CD4-positive, alpha-beta T cell (primary cell): ENCODE measurements at places on chromosomes 7 and 10.
A peak's percentile ranks its signal among the peaks of the same experiment; 100 is the strongest.

DNA sequence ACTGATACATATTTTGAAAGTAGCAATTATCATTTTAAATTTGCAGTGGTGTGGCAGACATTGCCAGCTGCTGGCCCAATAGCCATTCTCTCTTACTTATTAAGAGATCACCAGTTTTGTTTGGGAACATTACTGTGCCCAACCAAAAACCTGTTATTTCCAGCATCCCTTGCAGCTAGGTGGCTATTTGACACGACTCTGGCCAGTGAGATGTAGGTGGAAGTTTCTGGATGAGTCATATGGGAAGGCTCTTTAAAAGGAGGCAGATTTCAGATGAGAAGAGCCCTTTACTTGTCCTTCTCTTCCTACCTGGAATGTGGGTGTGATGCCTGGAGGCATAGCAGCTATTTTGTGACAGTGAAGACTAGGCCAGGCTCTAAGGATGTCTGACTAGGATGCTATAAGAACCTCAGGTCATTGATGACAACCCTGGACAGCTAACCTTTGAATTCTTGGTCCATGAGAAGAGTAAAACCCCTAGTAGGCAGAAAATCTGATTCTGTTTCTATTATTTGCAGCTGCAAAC, 77.9 kb downstream of the CARD11 start:
- peaks cover 31% of the 10 kb centered on the region for H3K36me3 ChIP-seq
- no peak overlapping the region for H3K27ac ChIP-seq
- H3K27me3 ChIP-seq = no peaks in the 10 kb centered on the region
- H3K4me3 ChIP-seq = no peak overlapping the region

- H3K27me3 ChIP-seq = peaks cover 4% of the 10 kb centered on the region
- H3K27ac ChIP-seq = no peak overlapping the region
- no peak for DNase-seq
- H3K4me3 ChIP-seq = no peak overlapping the region
- no peaks in the 10 kb centered on the region for H3K36me3 ChIP-seq
- H3K4me1 ChIP-seq = peaks cover 10% of the 10 kb centered on the region
Observed at GRCh38 chr7:128874140-128875031, 11.7 kb downstream of the ATP6V1F start.

DNA sequence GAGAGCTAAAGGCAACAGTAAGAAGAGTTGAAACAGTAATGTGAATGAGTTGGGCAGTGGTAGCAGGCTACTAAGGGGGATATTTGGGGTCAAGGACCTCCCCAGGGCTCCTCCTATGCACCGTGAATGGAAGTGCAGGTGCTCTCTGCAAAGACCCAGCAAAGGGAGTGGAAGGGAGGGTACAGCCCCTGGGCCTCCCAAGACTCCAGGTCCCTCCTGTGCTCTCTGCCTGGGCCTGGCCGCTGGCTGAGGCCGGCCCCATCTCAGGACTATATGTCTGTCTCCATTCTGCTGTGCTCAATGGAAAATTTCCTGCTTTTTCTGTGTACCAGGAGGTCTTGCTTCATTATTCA, 372.1 kb upstream of the MKI67 start:
- no peaks in the 10 kb centered on the region for H3K36me3 ChIP-seq
- H3K27me3 ChIP-seq = no peaks in the 10 kb centered on the region

GRCh38 chr10:60237977-60238758, 151.5 kb downstream of the ANK3 start:
- DNase-seq = peak; percentile 23
- no peak overlapping the region for H3K27ac ChIP-seq
- peaks cover 8% of the 10 kb centered on the region for H3K4me1 ChIP-seq
- H3K4me3 ChIP-seq = no peak overlapping the region
- H3K36me3 ChIP-seq = no peaks in the 10 kb centered on the region

GRCh38 chr10:1632141-1632540, 105.2 kb downstream of the ADARB2 start:
- H3K27me3 ChIP-seq = no peaks in the 10 kb centered on the region
- no peak overlapping the region for H3K4me3 ChIP-seq
- H3K4me1 ChIP-seq = no peaks in the 10 kb centered on the region
- no peaks in the 10 kb centered on the region for H3K36me3 ChIP-seq

DNA sequence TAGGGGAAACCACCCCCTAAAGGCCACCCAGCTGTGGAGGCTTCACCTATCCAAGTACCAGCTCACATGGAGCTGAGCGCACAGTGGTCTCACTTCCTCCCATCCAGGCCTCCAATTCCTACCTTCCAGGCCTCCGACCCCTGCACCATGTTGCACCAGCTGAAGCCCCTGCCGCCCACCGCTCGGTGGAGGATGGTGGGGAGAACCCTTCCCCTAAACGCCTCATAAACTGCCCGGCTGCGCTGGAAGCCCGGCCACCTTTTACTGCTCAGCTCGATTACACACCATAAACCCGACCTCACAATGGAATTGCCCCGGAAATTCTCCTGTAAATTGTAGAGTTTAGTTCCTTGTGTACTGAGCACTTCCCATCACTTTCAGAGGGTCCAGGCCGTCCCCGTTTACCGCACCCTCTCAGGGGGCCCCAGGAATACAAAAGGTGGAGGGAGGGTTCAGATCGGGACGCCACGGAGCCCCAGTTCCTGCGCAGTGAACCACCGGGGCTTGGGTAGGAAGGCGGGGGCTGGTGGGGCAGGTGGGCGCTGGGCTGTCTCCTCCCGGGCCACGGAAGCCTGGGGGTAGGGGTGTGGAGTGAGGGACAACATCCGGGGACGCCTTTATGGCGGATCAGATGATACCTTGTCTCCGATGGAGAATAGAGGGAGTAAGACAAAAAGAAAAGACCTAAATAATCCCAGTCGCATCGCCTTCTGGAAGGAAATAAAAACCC, 1.4 kb upstream of the HOXA7 start:
- peaks cover 58% of the 10 kb centered on the region for H3K4me1 ChIP-seq
- no peaks in the 10 kb centered on the region for H3K36me3 ChIP-seq
- H3K4me3 ChIP-seq = no peak overlapping the region
- no peak overlapping the region for H3K27ac ChIP-seq
- DNase-seq = no peak

DNA sequence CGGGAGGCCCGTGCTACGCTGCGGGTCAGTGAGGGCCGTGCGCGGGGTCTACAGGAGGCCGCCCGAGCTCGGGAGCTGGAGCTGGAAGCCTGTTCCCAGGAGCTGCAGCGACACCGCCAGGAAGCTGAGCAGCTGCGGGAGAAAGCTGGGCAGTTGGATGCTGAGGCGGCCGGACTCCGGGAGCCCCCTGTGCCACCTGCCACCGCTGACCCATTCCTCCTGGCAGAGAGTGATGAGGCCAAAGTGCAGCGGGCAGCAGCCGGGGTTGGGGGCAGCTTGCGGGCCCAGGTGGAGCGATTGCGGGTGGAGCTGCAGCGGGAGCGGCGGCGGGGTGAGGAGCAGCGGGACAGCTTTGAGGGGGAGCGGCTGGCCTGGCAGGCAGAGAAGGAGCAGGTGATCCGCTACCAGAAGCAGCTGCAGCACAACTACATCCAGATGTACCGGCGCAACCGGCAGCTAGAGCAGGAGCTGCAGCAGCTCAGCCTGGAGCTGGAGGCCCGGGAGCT, 7.0 kb downstream of the LZTS2 start:
- H3K27me3 ChIP-seq = no peaks in the 10 kb centered on the region
- H3K27ac ChIP-seq = no peak overlapping the region
- H3K36me3 ChIP-seq = peaks cover 14% of the 10 kb centered on the region

DNA sequence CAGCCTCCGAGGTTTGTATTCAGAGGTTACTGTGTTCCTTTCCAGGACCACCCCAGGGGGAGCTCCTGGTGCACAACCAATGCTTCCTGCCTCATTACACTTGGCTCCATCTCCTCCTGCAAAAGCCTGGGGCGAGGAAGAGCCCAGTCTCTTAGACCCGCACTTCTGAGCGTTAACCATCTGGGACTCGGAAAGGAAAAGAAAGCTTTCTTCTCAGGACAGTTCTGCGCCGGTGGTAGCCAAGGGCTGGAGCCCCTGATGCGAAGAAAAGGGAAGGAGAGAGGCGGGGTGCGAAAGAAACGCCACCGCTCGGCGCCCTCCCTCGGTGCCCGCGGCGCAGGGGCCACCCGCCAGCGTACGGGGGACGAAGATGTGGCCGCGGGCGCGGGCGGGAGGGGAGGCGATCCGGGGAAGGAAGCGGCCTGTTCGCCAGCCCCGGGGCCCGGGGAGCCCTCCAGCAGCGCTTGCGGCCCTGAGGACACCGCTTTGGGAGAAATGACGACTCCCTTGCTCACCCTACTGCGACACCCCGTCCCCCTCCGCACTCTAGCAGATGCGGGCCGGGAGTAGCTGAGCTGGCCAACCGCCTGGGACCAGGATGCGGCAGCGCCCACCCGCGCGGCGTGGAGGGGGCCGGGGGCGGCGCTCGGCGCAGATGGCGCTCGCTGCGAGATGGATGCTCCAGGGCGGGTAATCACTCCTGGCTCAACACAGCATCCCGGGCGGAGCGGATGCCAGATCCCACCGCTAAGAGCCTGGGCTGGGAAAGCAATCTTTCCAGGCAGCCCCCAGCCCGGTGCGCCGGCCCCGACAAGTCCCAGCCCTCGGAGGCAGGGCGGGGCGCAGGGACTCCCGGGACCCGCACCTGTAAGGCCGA, 1.3 kb downstream of the NRCAM start:
- peak overlapping the region; percentile 51 for H3K4me3 ChIP-seq
- no peak overlapping the region for H3K27ac ChIP-seq
- H3K36me3 ChIP-seq = no peaks in the 10 kb centered on the region
- peaks cover 21% of the 10 kb centered on the region for H3K27me3 ChIP-seq

DNA sequence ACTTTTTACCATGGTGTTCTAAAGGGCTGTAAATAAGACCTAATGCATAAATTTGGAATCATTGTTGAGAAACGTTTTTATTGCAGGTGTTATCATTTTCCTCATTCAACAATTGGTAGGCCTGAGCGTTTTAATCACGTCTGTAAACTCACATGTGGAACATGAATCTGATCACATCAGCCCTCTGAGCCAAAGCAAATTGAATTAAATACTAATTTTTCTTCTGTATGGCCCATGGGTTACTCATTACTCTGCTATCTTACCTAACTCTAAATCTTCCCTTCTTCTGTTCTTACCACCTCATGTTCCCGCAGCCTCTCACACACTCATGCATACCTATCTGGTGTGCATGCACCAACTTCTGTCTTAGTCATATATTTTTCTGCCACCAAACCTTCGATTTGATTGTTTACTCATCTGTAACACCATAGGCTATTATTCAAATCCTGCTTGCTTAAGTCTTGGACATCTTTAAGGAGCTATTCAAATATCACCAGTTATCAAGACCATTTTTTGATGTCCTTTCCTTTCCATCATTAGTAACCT, 82.3 kb downstream of the NXPH1 start:
- no peaks in the 10 kb centered on the region for H3K4me1 ChIP-seq
- no peak overlapping the region for H3K4me3 ChIP-seq
- H3K27ac ChIP-seq = no peak overlapping the region
- no peak for DNase-seq

GRCh38 chr7:37097983-37098382, 350.7 kb downstream of the ELMO1 start:
- H3K4me3 ChIP-seq = no peak overlapping the region
- no peak overlapping the region for H3K27ac ChIP-seq
- H3K4me1 ChIP-seq = peaks cover 17% of the 10 kb centered on the region
- H3K27me3 ChIP-seq = no peaks in the 10 kb centered on the region

DNA sequence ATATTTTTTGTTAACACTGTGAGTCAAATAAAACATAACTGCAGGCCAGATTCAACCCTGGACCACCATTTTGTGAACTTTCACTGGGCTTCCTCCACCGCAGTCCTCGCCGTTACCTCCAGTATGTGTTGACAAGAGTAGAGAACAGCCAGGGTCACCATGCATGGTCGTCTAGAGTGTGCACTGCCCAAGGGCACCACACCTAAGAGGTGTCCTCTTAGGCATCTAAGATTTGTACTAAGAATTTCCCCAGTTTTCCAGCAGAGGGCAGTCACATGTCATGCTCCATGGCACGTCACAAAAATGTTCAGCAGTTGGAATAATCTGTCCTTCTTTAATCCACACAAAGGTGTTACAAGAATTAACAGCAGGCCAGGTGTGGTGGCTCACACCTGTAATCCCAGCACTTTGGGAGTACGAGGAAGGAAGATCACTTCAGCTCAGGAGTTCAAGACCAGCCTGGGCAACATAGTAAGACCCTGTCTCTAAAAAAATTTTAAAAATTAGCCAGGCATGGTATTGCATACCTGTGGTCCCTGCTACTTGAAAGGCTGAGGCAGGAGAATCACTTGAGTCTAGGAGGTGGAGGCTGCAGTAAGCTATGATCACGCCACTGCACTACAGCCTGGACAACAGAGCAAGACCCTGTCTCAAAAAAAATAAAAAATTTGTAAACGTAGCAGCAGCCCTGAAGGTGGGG, 71.2 kb upstream of the FOXK1 start:
- peaks cover 12% of the 10 kb centered on the region for H3K4me1 ChIP-seq
- H3K27me3 ChIP-seq = no peaks in the 10 kb centered on the region
- peak; percentile 46 for DNase-seq

- H3K27me3 ChIP-seq = peaks cover 42% of the 10 kb centered on the region
- peaks cover 23% of the 10 kb centered on the region for H3K4me1 ChIP-seq
- no peak overlapping the region for H3K4me3 ChIP-seq
- H3K27ac ChIP-seq = no peak overlapping the region
- H3K36me3 ChIP-seq = no peaks in the 10 kb centered on the region
Observed at GRCh38 chr10:43264344-43264964, 2.4 kb downstream of the RASGEF1A start.

DNA sequence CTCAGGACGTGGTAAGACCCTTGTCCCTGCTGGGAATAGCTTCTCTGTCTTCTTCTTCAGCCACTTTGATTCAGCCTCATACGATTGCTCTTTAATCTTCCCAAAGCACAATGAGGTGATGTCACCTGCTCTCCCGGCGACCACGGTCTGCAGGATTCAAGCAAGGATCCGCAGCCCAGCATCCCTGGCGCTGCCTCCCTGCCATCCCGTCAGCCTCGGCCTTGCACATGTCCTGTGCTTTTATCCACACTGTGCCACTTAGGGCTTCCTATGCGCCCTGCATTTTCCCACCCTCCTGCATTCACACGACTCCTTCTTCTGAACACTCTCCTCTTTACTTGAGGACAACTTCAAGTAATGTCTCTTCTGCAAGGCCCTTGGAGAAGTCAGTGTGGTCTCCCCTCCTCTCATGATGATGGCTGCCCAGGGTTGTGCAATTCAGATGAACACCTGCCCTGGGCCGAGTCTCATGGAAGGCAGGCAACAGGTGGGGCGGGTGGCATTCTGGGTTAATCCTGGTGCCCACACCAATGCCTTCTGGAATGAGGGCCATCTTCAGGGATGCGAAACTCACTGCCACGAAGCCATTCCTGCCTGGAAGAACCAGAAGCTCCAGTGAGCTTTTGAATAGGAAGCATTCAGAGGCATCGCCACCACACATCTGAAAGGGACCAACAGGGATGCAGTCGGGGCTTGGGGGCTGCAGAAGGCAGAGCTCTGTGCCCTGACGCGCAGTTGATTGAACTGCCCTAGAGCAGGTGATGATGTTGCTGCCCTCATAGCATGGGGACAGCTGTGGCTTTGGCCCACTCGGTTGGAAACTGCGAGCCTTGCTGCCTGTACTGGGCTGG, 287.5 kb downstream of the GLRX3 start:
- DNase-seq = no peak
- peaks cover 3% of the 10 kb centered on the region for H3K27me3 ChIP-seq
- H3K27ac ChIP-seq = no peak overlapping the region
- no peaks in the 10 kb centered on the region for H3K4me1 ChIP-seq
- H3K4me3 ChIP-seq = no peak overlapping the region
